ENCODE measurements at places on chromosomes 6 and 20.

DNA sequence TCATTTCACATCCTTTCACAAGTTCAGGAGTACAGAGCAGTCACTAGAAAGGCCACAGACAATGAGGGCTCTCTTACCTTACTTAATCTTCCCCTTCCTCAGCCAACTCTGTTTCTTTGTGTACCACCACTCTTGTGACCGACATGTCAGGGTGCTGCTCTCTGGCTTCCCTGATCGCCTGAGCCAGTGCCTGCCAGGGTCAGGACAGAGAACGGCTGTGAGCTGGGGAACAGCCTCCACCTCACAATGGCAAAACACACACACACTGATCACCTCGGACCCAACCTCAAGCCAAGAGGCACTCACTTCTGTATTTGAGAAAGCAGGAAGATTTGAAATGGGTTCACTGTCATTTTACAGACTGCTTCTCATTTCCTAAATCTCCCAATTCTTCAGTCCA, 30.8 kb downstream of the SMLR1 start:
- DNase-seq: no peak

DNA sequence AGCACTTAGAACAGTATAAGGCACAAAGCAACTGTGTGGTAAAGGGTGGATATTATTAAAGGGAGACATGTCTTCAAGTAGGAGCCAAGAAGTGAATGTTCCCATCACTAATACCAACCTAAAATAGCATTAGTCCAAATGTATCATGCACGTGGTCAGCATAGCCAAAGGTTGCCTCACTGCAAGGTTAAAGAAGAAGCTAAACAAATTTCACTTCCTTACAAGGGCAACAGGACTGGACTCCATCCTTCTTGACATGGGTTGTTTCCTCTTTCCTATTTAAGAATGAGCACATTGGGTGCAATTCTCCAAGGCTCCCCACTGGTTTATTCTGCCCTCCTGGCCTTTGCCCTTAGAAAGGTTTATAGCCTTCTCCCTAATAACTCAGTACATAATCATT, 186.7 kb downstream of the PHACTR1 start:
- no peak for DNase-seq

DNA sequence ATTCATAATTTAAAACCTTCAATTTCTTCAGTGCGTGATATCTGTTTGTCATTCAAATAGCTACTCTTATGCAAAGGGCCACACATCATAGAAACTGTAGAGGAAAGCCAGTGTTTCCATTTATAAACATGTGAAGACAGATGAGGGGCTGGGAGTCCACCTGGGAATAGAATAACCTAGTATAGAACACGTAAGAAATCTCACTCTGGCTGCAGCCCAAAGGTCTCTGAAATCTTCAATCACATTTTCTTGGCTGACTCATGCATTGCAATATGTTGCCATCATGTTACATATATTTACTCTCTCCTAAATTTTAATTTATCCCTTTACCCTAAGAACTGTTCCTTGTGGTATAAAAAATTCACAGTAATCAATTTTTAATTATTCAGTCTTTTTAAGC, 123.2 kb downstream of the ELOVL4 start:
- DNase-seq: no peak

DNA sequence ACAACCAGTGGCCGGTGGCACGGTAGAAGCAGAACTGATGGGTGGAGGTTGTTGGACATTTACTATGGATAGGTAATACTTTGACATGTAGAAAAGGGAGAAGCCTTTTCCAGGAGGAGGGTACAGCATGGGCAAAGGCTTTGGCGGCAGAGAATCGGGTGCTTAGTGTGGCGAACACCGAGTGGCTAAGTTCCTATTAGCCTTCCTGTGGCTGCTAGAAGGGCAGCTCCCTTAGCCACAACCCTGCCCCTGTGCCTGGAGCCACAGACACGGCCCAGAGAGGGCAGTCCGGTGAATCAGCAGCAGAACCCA, 37.9 kb upstream of the TGM2 start:
- DNase-seq: no peak

Measured in activated CD4-positive, alpha-beta T cell treated with anti-CD3 and anti-CD28 coated beads, Interleukin-2, amount 50 U/mL, for 48 hours (primary cell).